Activated T-cell treated with anti-CD3 and anti-CD28 coated beads for 4 hours (primary cell): ENCODE measurements at places on chromosomes 6 and 20.

GRCh38 chr20:41258474-41258873 is 59.1 kb downstream of the ZHX3 start:
- no peak for DNase-seq

GRCh38 chr20:17482536-17482935 is 48.6 kb downstream of the BFSP1 start:
- no peak for DNase-seq

DNA sequence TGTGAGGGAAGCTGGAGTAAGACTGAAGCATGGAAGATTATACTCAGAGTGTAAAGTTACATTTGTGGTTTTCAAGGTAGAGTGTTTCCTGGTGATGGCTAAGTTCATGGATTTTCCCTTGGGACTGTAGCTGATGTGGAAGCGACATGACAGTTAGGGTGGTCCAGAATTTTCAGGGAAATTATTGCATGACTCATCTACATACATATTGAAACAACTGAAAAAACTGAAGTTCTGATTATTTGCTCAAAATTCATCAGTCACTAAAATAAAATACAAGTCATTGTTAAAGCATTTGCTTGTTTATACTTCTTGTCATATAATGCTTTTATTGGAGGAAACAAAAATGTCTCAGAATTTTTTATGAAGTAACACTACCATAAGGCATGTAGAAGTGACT is 700.0 kb downstream of the RFPL4B start:
- no peak for DNase-seq

DNA sequence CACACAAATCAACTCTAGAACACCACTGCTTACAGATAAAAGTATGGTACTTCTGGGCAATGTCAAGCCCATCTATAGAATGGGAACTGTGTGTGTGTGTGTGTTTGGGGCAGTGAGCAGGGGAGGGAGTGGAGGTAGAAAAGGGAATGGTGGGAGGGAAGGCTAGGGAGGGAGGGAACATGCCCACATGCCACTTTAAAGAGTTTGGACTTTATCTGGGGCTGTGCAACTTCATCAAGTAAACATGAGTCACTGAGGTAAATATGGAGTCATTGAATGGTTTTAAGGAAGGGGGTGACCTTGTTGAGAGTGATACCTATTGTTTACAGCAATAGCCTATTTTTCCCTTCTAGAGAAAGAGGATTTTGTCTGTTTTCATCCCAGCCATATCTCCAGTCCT is 22.5 kb upstream of the RNGTT start:
- DNase-seq: no peak

- no peak for DNase-seq
Measured at GRCh38 chr6:29696147-29697125, 15.5 kb upstream of the ZFP57 start.

- DNase-seq: no peak
Measured at GRCh38 chr6:24445704-24446103, 43.0 kb downstream of the MRS2 start.

GRCh38 chr6:46638650-46639049 is 14.0 kb downstream of the CYP39A1 start:
- DNase-seq: no peak

DNA sequence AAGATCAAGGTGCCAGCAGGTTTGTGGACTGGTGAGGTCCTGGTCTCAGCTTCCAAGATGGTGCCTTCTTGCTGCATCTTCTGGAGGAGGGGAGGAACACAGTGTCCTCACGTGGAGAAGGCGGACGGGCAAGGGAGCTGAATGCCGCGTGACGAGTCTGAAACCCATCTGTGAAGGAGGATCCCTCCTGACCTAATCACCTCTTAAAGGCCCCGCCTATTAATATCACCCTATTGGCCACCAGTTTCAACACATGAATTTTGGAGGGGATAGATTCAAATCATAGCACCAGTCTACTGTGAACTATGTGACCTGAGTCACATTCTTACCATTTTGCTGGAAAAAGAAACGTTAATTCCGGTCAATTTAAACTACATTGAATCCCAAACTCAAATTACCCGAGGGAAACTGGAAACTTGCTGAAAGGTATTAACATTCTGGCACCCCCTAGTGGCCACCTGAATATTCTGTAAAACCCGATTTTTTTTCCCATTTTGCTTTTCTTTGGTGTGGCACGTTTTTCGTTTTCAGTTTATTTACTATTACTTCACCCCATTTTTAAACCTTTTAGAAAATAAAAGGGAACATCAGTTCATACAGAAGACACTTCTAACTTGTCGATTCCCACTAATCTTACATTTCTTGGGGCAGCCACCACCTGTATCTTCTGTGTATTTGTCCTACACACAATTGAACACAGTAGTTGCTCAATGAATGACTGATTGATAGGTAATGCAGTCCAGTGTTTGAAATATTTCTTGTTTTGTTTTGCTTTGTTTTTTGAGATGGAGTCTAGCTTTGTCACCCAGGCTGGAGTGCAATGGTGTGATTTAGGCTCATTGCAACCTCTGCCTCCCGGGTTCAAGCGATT is 17.9 kb upstream of the CCDC170 start:
- DNase-seq: peak; percentile 41

DNA sequence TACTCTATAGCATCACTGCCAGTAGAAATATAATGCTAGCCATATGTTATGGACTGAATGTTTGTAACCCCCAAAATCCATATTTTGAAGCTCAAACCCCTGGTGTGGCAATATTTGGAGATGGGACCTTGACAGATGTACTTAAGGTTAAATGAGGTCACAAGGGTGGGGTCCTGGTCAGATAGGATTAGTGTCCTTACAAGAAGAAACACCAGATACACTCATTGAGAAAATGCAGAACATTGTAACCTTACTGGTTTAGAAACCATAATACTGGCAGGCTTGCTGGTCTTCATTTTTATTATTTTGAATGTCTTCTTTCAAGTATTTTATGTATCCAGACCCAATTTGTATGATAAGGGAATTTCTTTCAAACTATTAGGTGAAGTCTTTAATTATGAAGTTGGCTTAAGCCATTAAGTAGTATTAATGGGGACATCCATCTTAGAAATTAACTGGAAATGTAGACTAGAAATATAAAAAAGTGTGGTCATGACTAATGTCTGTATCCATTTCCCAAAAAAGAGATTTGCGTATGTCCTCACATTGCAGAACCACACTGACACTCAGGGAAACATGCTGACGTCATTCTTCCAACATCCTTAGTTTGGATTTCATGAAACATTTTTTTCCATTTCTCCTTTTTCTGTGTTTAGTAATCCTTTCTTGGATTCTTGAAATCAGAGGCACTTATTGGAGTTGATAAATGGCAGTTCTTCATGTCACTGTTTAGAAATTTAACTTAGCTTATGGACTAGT is 32.4 kb downstream of the SLC16A10 start:
- DNase-seq: no peak

GRCh38 chr20:33693741-33694638 is 7.8 kb upstream of the E2F1 start:
- DNase-seq: no peak

DNA sequence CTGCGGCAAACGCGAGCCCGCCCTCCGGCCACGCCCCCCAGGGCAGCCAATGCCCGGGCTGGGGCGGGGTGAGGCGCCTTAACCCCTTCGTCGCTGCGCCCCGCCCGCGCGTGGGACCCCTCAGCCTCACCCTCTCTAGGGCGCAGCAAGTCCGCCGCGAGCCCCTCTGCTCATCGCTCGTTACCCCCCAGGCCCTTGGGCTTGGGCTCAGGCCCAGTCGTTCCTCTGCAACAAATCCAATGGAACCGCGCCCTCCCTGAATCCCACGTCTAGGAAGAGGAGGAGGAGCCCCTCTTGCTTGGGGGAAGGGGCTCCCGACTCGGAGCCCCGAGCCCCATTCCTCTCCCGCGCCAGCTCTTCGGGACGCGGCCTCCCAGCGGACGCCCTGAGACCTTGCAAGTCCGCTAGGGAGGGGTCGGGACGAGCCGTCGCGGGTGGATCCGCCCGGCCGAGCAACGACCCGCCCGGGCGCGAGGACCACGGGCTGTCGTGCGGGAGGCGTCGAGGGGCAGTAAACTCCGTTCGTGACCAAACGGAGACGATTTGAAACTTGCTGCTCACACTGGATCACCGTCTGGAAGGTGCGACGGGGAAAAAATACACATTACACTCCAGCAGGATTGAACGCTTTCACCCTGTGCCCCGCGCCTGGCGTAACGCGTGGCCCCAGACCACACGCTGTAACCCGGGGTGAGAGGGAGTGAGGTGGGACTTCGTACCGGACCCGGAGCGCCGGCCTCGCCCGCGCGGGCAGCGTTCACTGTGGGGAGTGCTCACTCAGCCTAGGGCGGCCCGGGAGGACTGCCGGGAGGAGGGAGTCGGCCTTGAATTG is 477 bp upstream of the LZTS3 start:
- DNase-seq: peak; percentile 89

GRCh38 chr6:119290306-119290705 is 59.3 kb downstream of the MAN1A1 start:
- no peak for DNase-seq
